ENCODE measurements at places on chromosomes 11 and 22.

- DNase-seq: peak; percentile 20
These were observed 23.7 kb downstream of the PDHX start for GRCh38 chr11:34940026-34940677.

- no peak for DNase-seq
These were observed 36.2 kb downstream of the CARD18 start for GRCh38 chr11:105103336-105103735.

GRCh38 chr11:92322225-92322624 lies 97.6 kb downstream of the FAT3 start:
- peak; percentile 16 for DNase-seq

DNA sequence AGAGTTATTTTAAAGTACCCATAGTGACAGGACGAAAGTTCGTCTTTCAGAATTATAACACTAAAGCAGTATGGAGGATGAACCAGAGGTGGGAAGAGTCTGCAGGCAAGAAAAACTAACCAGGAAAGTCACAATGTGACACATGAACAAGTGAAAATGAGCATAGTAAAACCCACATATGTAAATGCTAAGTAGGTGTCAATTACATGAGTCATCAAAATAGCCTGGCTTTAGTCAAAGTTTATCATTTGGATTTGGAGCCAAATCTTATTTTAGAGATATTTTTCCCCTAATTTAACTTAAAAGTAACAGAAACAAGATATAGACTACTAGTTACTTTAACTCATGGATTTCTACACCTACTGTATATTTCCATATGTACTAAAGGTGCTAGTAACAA lies 159.8 kb downstream of the GRIA4 start:
- no peak for DNase-seq

DNA sequence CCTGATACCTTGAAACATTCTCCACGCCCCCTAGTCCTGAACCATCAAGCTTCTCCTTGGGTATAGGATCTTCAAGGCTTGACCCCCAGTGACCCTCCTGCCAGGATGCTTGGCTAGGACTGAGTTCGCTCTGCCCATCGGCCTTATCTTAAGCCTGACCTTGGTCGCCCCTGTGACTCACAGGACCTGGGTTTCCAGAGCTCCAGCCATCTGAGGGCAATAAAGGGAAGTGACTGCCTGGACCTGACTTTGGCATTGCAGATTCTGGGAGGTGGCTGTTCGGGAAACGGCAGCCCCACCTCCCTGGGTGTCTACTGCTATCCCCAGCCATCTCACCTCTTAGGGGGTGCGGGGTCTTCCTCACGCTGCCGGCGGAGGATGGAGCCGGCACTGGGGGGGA lies 15.4 kb downstream of the CARD10 start:
- no peak for DNase-seq

- DNase-seq: peak; percentile 24
These were observed 77.4 kb downstream of the GGTLC2 start for GRCh38 chr22:22721681-22722354.

Data from AG08396 (cell line).